Adrenal gland (tissue), 19 donors: ENCODE measurements at places on chromosomes 11 and 22.

DNA sequence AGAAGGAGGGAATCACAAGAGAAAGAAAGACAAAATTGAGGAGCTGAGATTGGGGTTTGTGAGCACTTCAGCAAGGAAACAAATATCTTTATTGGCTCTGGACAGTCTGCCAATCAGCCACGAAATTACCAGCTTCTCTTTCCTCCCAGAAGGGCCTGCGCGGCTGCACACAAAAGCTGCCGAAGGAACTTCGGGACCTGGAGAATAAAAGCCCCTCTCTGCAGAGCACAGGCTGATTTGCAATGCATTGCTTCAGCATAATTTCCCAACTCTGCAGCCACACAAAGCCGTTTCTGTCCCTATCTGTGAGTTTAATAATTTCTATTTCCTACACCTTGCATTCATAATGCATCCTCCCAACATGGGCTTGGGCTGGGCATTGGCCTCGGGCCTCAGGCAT, 522.6 kb downstream of the BUD13 start:
- DNase-seq: no peak

DNA sequence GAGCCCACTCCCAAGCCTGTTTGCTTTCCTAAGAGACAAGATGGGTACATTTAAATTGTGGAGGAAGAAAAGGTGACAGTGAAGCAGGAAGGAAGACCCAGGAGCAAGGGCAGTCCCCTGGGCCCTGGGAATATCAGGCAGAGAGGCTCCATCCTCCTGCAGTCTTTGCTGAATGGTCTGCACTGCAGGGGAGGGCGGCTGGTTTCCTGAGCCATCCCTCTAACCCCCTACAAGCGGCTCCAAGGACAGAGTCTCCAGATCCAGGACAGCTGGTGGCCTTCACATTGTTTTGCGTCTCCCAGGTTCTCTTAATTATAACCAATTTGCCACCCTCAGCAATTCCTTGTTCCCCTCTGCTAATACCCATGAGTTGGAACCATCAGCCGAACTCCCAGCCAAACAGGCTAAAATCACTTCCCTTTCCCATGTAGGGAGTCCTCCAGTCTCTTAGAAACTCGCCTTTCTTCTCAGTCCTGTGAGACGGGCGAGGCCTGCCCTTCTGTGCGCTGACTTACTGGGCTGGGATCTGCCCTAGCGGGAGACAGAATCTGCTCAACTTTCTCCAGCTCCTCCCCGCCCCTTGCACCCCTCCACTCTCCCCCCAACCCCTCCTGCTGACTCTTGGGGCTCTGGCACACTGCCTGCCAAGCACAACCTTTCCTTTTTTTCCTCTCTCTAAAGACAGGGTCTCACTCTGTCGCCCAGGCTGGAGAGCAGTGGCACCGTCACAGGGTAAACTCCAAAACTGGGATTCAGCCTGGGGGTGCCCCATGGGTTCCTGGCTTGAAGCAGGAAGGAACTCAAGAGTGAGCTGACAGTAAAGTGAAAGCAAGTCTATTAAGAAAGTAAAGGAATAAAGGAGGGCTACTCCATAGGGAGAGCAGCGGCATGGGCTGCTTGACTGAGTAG, 53.4 kb upstream of the EMID1 start:
- DNase-seq: peak; percentile 34

DNA sequence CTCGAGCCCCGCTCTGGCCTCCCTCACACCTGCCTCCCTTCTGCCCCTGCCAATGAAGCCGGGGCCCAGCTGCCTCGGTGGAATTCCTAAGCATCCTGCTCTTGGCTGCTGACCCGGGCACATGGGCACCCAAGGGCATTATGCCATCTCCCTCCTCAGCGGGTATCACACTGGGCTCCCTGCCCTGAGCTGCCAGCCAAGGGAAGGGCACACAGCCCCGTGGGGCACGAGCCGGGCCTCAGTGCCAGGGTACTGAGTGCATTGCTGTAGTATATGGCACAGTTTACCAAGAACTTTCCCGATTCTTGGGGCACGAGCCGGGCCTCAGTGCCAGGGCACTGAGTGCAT, 43.8 kb upstream of the JAM3 start:
- DNase-seq: no peak

DNA sequence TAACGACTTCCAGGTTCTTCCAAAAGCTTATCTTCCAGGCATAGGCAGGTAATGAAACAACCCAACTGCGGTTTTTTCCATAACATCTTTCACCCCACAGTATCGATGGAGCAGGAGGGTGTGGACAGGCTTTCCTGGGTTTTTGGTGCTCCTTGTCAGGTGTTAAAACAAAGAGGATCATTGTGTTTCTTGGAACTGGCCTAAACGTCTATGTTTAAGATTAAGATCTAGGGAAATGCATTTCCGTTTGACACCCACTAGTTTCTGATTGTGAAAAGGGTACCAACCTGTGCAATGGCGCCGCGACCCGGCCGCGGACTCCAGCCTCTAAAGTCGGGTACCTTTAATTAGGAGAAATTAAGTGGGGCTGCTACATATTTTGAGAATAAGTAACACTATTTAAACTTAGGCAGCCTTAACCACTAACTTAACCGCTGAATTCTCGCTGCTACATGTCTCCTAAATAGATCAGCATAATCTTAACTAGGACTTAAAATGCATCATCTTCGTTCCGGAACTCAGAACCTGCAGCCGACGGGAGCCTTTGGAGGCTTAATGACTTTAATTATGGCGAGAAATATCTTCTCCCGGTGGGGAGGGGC, 31.5 kb downstream of the C22orf31 start:
- peak; percentile 28 for DNase-seq

DNA sequence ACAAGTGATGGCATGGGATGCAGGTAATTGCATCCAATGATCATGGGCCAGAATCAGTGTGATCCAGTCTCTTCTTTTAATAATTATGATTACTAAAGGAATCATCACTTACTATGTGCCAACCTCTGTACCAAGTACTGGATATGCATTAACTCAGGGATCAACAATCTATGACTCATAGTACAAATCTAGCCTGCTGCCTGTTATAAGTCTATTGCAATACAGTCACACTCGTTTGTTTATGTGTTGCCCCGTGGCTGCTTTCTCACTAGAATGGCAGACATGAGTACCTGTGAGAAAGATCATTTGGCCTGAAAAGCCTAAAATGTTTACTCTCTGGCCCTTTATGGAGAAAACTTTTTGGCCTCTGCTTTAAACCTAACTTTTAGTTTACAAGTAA, 45.0 kb downstream of the OR6Q1 start:
- DNase-seq: no peak

- DNase-seq: peak; percentile 97
These were observed 5.4 kb downstream of the CARNS1 start for GRCh38 chr11:67420646-67421429.

DNA sequence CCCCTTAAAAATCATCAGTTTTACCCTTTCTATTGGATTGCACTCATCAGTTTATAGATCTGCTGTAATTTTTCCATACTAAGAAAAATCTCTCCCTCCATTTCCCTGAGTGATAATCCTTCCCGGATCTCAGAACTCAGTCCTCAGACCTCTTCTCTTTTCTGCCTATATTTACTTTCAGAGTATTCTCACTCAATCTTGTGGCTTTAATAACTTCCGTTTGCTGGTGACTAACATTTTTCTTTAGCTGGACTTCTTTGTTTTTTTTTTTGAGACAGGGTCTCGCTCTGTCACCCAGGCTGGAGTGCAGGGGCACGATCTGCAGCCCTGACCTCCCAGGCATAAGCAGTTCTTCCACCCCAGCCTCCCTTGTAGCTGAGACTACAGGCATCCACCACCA, 10.4 kb downstream of the ATXN10 start:
- DNase-seq: no peak

GRCh38 chr11:4041731-4042391, 52.7 kb upstream of the RRM1 start:
- no peak for DNase-seq

- no peak for DNase-seq
These were observed 56.7 kb downstream of the CACNA1I start for GRCh38 chr22:39627208-39627607.

- DNase-seq: no peak
These were observed 639.4 kb upstream of the FAT3 start for GRCh38 chr11:91585035-91585801.

GRCh38 chr22:50656122-50657070, 16.2 kb upstream of the SHANK3 start:
- peak; percentile 73 for DNase-seq

GRCh38 chr11:57502376-57502775, 13.1 kb downstream of the SLC43A1 start:
- no peak for DNase-seq

DNA sequence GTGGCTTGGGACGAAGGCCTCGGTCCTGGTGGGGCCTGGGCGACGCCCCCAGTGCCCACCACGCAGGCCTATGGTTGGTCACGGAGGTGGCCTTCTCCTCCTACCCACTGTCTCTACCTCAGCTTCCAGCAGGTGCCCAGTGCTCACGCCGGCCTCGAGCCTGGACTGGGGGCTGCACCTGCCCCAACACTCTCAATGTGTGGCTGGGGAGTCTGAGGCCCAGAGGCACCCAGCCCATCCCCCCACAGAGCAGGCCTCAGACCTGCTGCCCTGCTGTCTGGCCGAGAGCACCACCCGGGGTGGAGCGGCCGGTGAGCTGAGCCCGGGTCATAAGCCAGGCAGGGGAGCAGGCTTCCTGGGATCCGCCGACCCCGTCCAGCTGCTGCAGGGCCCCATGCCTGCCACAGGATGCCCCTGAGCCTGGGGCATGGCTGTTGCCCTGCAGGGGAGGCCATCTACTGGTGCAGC, 28.6 kb upstream of the MUC5AC start:
- no peak for DNase-seq

DNA sequence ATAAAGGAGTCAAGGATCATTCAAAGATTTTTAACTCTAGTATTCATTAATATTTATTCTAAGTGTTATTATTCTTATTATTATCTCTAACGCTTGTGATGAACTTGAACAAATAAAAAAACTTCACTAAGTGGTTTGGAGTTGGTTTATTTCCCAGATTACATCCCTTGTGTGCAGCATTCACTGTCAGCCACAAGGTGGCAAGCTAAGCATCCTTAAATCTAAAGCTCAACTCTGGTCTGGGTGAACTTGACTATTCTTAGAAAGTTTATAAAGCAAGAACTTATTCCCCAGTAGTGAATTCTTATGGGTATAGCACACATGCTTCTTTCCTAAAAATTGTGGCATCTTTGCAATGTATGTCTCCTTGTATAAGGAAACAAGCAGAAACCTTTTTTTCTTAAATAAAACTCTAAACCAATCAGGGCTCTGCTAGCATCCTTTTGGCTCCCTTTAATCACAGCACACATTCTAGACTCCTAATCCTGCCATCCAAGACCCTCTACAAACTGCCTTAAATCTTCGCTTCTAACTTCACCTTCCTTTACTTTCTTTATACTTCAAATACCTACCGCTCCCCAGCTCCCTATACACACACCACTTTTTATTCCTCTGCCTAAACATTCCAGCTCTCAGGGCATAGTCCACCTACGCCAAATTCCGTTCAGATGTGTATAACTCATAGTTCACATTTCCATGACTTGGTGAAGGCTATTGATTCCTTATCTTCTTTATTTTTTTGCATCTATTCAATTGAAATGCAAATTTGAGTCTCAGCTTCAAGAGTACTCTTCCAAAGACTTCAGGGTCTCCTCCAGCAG, 1068.8 kb downstream of the DLG2 start:
- peak; percentile 53 for DNase-seq

DNA sequence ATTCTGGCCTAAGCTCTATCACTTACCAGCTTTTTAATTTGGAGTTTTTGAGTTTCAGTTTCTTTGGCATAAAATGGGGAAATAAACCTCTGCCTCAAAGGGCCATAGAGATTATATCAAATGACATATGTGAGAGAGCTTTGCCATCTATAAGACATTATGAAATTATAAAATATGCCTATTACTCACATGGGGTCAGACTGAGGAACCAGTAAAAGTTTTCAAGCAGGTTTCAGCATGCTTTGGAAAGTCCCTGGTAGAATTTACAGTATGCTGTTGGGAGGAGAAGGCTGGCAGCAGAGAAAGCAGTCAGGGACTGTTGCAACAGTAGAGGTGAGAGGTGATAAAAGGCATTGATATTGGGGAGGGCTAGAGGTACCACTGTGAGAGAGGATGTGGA, 13.6 kb upstream of the MTNR1B start:
- no peak for DNase-seq

DNA sequence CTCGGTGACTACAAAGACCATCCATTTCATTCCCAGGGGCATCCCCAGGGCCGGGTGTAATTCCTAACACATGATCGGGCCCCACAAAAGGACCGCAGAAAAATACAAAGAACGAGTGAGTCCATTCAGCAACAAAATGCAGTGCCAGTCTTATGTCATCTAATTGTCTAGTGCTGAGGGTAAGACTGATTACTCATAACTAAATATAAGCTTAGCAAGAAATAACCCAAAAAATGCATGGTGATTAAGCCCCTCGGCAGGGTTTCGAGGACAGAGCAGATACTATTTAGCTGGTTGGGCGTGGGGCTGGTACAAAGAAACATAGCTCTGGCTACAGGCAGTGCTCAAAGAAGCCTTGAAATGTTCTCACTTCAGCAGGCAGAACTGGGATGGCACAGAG, 1078.9 kb downstream of the OPCML start:
- DNase-seq: no peak
